ENCODE measurements at places on chromosomes 3 and 15.

DNA sequence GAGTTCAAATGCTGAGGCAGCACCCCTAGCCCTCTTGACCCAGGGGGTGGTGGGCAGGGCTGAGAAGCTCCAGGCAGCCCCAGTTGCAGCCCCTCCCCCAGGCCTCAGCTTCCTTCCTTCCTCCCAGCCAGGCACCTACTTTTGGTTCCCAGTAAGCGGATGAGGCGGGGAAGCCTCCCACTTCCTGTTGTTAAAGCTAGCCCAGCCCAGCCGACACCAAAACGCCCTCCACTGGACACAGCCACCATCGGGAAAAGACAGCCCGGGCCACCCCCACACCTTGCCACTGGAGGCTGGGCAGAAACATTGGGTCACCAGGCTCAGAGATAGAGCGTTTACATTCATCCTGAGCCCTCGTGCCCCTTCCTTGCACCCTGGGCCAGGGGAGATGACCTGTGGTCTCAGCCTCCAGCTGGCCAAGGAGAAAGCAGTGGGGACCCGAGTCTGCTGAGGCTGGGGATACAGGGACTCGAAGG, 3.5 kb downstream of the DUSP7 start:
- peak; percentile 51 for DNase-seq

- DNase-seq: no peak
Observed at GRCh38 chr15:32637704-32638103, 3.8 kb upstream of the SCG5 start.

DNA sequence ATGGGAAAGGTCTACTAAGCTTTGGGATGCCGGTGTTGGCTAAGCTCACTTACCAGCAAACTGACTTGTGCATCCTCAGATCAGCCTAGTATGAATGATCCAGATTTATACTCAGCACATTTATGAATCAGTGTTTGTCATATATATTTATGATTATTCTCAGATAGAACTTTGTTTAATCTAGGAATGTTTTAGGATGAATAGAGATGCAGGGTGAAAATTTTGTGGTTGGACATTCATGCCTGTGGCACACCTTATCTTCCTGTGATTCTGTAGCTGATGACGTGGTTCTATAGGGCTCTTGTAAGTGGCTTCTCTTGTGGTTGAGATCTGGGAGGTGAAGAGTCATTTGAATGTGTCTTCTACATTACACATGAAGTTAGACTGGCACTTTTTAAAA, 11.4 kb downstream of the CDIN1 start:
- DNase-seq: no peak

DNA sequence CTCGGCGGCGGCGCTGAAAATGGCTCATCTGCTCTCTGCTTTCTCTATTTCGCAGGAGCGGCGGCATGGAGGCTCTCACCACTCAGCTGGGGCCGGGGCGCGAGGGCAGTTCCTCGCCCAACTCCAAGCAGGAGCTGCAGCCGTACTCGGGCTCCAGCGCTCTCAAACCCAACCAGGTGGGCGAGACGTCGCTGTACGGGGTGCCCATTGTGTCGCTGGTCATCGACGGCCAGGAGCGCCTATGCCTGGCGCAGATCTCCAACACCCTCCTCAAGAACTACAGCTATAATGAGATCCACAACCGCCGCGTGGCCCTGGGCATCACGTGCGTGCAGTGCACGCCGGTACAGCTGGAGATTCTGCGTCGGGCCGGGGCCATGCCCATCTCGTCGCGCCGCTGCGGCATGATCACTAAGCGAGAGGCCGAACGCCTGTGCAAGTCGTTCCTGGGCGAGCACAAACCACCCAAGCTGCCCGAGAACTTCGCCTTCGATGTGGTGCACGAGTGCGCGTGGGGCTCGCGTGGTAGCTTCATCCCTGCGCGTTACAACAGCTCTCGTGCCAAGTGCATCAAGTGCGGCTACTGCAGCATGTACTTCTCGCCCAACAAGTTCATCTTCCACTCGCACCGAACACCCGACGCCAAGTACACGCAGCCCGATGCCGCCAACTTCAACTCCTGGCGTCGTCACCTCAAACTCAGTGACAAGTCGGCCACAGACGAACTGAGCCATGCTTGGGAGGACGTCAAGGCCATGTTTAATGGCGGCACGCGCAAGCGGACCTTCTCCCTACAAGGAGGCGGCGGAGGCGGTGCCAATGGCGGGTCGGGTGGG, 790 bp downstream of the SKOR1 start:
- DNase-seq: no peak

DNA sequence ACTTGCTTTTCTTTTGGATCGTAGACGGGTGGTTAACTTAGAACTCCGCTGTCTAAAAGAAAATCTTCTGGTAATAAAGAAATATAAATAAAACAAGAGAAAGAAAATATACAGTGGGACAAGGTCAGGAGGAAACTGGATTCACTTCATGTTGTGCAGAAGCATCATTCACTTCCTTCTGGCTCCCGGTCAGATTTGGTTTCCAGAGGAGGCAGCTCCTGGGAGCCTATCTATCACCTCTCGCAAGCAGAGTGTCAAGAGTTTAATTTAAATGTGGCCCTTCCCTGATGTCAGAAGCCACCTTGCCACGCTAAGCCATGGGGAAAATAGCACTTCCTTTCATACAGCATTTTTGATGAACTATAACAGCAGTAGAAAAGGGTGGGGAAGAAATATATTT, 139.1 kb downstream of the NSMCE3 start:
- DNase-seq: no peak

DNA sequence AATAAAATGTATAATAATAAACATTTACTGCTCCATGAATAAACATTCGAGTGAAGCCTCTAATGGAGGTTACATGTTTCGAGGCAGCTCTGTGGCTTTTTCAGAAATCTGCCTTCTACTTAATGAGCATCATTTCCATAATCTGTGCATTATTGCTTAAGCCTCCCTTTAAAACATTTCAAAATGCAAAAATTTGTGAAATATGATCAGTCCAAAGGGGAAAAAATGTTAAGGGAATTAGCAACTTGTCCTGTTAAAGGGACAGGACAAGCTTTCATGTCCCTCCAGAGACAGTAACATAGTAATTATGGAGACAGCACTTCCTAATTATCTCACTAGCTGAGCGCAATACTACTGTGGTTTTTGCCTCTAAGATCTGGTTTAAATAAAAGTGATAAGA, 886.6 kb upstream of the CFAP20DC start:
- no peak for DNase-seq

DNA sequence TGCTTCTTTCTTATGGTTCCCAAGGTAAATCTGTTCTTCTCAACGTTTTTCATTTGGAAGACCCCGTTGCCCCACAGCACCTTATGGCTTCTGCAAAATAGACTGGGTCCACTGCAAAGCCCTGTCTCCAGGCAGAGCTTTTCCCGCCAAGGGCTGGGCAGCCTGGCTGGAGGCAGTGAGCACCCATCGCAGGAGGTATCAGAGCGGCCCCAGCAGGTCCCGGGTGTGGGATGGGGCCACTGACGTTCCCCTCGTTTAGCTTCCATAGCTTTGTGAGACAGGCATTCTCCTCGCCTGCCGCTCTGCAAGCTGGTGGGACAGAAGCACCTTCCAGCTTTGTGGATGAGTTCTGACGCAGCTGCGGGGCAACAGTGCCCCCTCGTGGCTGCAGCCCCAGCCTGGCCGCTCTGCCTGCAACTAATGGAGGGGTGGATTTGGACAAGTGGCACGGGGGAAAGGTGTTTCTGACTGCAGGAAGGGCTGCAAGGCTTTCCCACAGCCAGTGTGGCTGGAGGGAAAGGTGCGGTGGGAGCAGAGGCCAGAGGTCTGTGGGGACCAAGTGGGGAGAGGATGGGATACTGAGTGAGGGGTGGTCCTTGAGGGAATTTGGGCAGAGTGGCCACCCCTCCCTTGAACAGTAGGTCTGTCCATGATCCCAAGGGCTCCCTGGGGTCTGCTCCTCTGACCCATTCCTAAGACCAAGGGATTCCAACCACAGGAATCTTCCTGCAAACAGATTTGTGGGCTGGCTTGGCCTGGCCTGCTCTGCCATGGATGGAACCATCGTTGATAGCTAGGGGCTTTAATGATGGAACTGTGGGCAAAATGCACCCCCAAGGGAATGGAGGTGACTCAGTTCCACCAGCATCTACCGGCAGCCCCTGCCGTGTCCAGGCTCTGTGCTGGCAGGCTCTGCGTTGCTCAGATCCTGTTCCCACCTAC, 99.4 kb downstream of the FBLN2 start:
- DNase-seq: peak; percentile 40

GRCh38 chr3:173825730-173826129, 428.2 kb downstream of the NLGN1 start:
- DNase-seq: no peak

DNA sequence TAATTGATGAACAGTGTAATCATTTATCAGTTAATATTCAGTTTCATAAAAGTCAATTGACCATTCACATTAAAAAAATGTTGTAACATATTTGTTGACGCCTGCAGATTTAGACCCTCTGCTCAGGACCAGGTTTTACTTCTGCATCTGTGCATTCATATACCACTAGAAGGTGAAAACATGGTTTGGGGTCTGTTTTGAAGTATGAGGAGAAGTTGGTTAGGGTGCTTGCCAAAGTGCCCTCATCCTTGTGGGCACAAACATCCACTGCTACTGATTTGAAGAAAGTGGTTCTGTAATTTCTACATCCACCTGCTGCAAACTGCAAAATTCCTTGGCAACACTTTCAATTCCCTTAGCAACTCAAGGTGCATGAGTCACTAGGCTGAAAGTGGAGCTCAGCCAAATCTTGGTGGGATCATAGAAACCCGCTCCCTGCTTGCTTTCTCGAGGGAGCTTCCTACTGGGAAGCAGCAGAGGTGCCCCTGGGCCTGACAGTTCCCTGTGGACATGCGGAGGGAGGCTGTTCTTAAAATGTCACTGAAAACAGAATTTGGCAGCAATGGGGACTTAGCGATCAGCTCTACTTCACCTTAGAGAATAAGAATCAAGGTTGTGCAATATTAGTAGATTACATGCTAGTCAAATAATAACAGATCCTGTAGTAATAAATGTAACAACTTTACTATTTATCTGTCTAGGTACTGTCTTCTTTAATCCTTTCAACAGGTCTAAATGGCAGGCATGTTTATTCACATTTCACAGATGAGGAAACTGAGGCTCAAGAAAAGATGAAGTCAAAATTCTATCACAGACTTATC, 301.0 kb upstream of the TBL1XR1 start:
- DNase-seq: no peak

DNA sequence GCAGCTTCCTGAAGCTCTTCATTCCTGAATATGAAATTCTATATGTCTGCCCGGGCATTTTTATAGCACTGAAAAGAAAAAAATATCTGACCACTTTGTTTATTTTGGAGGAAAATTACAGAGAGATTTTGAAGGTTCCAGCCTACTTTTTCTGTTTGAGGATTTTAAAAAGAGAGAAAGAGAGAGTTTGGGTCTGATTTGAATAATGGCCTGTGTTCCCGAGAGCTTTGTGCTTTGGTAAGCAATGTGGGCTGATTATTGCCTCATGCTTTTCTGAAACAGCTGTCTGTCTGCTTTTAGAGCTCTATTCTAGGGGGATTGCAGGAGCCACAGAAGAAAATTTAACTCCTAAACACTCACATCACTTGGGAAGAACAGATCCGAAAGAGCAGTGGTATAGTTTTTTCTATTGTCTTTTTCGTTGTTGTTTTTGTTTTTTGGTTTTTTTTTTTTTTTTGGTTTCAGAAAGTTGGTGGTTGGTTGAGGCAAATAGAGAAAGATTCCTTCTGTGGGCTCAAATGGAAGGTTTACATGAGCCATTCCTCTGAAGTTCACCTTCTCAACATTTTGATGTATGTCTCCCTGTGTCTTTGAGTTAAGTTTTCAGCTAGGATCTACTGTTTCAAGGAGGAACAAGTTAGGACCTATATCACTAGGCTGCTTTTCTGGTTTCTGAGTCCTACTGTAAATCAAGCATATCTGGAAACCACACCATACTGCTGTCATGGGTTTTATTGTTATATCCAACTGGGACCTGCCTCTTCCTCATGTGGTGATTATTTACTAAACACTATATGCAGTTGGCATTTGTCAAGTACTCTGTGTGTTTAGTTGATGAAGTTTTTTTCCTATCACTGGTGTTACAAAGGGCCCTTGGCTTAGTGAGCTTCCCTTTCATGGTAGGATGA, 178.9 kb downstream of the KCNMB2 start:
- DNase-seq: no peak

- DNase-seq: no peak
Observed at GRCh38 chr3:59327376-59327808, 277.6 kb upstream of the CFAP20DC start.

GRCh38 chr3:27590437-27591298, 106.5 kb upstream of the SLC4A7 start:
- DNase-seq: peak; percentile 86

GRCh38 chr3:172383306-172383796, 64.9 kb downstream of the GHSR start:
- no peak for DNase-seq

GRCh38 chr15:29613951-29614382, 208.3 kb downstream of the TJP1 start:
- DNase-seq: no peak

- DNase-seq: no peak
Observed at GRCh38 chr3:127067116-127067910, 84.4 kb downstream of the PLXNA1 start.

GRCh38 chr3:124033360-124034015, 41.6 kb upstream of the ROPN1 start:
- DNase-seq: no peak

DNA sequence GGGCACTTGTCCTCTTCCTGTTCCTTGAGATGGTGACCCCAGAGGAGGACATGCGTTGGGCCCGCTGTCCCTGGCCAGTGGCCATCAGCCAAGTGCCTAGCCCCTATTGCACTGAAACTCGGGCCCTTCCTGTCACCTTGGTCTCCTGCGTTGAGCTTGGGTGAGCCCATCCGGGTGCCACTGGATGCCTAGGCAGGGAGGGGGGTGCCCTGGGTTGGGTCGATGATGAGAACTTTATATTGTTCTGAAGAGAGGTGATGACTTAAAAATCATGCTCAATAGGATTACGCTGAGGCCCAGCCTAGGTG, 221.8 kb downstream of the SNRPN start:
- no peak for DNase-seq

DNA sequence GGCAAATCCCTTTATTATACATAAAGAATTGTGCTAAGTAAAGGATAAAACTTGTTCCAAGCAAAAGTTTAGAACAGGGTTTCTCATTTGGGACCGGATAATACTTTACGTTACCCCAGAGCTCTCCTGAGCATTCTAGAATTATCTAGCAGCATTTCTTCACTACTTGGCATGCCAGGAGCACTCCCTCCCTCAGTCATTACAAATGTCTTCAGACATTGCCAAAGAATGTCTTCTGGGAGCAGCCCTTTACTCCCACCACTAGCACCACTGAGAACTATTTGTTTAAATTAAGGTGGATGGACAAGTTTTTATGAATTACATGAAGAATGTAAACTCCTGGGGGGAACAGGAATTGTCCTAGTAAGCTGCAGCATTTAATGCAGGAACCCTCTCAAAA, 516.4 kb downstream of the GBE1 start:
- DNase-seq: no peak

GRCh38 chr3:176611703-176612102, 585.6 kb downstream of the TBL1XR1 start:
- DNase-seq: no peak

All from T-helper 2 cell (primary cell).